ENCODE measurements at places on chromosomes 7 and 10.

DNA sequence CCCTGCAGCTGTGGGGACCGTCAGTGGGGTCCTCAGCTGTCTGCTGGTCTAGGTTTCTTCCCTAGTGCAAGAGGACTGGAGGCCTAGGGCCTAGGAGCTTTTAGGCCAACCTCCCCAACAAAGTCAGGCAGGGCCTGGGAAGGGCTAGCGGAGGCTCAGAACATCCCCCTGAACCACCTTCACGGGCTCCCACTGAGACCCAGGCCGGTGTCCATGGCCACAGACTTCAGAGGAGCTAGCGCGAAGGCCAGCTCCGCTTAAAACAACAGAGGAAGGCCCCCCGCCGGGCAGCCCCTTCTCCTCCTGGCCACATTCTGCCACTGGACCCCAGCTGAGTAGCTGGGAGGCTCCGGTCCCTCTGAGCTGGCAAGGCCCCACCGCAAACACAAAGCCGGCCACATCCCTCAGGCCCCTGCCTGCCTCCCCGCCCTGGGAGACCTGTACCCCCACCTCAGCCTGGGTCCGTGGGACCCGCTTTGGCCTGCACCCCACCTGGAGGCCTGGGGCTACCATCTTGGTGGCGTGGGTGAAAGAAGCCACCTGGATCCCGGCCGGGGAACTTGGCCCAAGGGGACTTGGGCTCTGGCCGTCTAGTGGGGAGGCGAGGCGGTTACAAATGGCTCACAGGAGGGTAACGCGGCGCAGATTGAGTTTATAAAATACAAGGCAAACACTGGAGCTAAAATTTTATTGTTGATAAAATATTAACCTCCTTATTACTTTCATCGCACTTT lies 5.4 kb upstream of the UNCX start:
- no peak for DNase-seq

DNA sequence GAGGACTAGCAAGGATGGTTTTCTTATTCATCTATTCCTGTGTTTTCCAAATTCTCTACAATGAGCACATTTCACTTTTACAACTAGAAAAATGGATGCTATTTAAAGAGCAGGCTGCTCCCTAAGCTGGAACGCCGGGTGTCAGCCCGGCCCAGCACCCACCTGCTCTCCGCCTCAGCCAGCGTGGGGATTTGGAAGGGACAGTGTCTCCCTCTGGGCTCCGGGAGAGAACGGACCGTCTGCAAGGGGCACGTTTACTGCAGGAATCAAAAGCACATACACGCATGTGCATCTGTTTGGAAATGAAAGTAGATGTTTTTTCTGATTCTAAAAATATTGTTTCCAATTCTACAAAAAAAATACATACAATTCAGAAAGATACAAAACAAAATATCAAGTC lies 2.3 kb upstream of the JAKMIP3 start:
- DNase-seq, result no peak

DNA sequence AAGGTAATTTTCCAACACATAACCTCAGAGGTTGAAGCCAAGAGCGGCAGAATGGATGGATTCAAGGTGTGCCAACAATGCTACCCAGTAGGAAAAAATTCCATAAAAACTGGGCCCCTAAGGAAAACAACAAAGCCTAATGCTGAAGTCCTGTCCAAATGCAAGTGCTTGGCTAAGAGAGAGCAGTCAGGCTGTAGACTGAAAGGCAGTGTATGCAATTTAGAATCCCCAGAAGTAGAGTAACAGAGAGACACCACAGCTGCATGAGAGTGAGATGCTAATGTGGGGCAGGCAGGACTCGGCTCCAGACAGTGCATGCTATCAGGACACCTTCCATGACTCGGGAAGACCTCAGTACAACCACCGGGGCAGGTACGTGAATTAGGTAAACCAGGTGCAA lies 124.5 kb downstream of the ZFAND4 start:
- no peak for DNase-seq

DNA sequence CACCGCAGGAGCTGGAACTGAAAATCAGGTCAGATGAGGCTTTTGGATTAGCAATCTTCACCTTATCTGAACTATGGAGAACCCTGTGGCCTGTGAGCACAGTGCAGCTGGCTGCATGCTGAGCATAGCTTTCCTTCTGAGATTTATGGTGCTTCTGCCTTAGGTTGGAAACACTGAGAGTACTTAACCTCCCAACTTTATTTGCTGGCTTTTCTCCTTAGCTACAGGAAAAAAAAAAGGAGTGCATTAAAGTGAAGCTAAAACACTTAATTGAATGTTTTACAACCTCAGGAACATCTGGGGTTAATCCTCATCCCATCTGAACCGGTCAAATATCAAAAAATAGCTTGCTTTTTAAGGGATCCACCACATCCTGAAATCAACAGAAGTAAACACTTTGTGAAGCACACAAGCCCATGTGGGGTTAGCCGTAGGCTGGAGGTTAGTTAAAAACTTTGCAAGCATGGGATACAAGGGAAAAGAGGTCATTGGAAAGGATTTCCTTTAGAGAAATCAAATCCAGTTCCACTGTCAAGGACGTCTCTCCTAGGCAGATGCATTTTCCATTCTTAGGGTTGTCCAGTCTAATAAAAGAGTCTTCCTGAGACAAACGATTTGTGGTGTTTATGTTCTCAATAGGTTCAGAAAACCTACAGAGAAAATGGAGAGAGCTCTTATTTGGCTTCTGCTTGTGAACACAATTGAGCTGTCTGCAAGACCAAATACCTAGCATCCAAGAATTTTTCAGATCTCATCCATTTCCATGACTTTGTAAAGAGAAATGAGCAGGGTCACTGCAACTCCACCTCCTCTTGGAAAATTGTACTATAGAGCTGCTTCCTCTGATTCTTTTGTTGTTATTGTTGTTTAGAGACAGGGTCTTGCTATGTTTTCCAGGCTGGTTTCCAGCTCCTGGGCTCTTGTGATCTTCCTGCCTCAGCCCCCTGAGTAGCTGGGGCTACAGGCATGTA lies 470.4 kb upstream of the IGFBP3 start:
- no peak for DNase-seq

DNA sequence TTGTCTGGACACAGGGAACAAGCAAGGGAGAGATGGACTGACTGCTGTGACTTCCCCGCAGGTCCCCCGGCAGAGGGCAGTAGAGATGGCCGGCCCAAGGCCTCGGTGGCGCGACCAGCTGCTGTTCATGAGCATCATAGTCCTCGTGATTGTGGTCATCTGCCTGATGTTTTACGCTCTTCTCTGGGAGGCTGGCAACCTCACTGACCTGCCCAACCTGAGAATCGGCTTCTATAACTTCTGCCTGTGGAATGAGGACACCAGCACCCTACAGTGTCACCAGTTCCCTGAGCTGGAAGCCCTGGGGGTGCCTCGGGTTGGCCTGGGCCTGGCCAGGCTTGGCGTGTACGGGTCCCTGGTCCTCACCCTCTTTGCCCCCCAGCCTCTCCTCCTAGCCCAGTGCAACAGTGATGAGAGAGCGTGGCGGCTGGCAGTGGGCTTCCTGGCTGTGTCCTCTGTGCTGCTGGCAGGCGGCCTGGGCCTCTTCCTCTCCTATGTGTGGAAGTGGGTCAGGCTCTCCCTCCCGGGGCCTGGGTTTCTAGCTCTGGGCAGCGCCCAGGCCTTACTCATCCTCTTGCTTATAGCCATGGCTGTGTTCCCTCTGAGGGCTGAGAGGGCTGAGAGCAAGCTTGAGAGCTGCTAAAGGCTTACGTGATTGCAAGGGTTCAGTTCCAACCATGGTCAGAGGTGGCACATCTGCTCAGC lies 6.0 kb downstream of the CYREN start:
- DNase-seq, result no peak

DNA sequence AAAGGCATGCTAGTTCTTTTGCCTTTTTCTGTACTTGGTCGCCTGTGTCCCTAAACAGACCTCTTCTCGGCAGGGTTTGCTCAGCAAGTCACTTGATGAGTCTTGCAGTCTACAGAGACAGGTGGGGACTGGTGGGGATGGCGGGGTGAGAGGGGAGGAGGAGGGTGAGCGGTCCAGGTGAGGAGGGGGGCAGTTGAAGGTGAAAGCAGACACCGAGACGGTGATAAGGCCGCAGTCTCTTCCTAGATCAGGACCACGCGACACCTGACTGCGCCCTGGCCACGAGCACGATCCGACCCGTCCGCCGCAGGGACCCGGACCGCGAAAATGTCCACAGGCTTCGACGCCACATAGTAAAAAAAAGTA lies 566 bp downstream of the ASNS start:
- DNase-seq, result no peak

DNA sequence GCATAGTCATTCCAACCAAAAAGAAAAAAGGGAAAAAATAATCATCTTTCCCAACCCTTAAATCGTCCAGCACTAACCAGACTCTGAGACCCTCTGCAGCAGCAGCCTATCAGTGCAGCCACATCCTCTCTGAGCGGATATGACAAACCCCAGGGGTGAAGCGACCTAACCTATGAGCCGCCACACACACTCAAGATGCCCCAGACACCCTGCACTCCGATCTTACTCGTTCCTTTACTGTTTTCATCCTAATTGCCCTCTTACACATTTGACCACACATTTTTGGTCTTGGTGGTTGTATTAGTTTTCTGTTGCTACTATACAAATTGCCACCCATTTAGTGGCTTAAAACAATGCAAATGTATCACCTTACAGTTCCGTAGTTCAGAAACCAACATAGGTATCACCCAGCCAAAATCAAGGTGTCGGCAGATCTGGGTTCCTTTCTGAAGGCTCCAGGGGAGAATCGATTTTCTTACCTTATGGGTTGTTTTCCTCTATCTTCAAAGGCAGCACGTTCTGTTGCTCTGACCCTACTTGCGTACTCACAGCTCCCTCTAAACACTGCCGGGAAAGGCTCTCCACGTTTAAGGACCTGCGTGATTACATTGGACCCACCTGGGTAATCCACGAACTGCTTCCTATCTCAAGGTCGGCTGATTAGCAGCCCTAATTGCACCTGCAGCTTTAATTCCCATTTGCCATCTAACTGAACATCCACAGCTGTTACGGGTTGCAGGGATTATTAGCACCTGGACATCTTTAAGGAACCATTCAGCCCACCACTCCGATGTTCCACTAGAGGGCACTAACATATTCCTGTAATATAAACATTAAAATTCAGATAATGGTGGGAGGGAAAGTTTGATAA lies 37.3 kb upstream of the PRSS1 start:
- DNase-seq, result no peak

GRCh38 chr7:117034851-117035464 lies 81.7 kb downstream of the ST7 start:
- no peak for DNase-seq

DNA sequence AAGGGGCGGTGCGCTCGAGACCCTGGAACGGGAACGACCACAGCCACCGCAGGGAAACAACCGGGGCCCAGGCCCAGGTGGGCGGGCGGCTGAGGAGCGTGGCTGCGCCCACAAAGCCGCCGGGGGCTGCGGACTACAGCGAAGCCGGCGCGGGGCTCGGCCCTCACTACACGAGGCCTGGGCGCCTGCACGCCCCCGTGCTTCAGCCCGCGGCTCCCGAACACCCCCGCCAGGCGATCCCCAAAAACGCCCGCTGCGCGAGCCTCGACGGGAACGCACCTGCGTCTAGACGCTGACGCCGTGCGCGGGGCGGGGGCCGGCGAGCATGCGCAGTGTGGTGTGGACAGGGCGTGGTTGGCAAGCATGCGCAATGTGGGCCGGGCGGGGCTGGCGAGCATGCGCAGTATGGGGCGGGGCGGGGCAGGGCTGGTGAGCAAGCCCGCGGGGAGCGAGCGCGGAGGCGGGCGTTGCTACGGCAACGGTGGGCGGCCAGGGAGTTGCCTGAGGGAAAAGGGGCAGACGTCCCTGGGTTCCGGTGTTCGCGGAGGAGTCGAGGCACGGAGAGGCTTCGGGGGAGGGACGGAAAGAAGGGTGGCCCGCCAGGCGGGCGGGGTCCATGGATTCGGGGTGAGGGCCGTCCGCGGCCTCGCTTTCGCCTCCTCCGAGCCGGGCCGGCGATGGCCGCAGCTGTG lies at the start of gene RNF32:
TSS of gene RNF32 (plus strand) at position 518 of the 692 bp plus-strand sequence. CDS start 3,104 bp downstream, outside the sequence.
- DNase-seq, result peak; percentile 96

DNA sequence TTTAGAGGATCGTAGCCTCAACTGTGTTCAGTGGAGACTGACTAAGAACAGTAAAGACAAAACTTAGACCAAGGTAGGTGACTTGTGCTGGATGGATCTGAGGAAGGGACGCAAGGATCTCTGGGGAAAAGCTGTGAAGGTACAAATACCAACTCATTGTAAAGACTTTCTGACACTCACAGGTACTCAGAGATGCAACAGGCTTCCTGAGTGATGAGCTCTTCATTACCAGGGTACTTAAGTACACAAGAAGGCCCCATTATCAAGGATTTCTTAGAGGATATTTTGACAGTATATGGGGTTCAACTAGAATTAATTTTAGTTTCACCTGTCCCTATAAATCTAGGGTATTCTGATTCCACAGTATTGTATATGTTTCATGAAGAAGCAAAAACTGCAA lies 440.7 kb downstream of the PLXDC2 start:
- no peak for DNase-seq

DNA sequence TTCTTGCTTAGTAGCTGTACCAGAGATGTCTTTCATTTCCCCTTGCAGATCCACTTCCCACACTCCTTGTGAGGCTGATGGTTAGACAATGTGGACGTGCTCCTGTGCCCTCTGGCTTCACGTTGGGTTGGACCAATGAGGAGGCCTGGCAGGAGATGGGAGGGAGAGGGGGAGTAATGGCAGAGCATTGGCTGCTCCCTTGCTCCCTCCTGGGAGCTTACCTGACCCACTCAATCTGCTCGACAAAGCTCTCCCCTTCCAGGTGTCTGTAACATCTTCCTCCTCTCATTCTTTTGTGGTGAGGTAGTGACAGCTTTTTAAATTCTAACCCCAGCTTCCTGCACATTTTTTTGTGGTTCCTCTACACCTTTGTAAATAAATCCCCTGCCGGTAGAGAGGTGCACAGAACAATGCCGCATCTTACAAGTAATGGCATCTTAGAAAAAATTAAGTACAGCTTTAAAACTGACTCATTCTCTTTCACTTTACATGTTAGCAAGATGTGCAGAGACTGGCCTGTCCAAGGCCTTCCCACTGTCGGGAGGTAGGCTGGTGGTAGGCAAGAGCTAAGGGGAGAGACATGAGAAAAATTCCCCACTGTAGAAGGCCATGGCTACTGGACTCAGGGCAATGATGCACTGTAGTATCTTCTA lies 134.3 kb downstream of the HTR7 start:
- no peak for DNase-seq

GRCh38 chr7:11175887-11176286 lies 202.2 kb downstream of the PHF14 start:
- no peak for DNase-seq

- no peak for DNase-seq
Observed at GRCh38 chr10:130357226-130357625, 221.0 kb downstream of the GLRX3 start.

DNA sequence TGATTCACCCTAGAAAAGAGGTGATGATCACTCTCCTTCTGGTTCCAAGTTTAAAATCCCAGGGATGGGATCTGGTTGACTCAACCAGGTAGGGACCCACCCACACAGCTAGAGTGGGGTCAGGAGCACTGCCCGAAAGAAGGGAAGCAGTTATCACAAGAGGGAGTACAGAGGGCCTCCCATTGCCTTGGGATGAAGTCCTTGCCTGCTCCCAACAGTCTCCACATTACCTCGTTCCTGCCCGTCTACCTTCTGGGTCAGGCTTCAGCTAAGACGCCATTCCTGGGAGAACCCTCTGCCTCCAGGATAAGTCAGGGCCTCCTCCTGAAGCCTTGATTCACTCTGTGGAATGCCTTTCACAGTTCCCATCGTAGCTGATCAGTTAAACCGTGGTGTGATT lies 23.8 kb downstream of the ZMIZ2 start:
- DNase-seq, result no peak

Measured in colonic mucosa (tissue), 4 donors.